ENCODE measurements at places on chromosomes 12 and 14. TPM values are rescaled to one million over a fixed set of nuclear protein-coding genes. Genes with fewer than 3 reads are reported as not detected.

GRCh38 chr12:109689426-109689825 lies 24.2 kb upstream of the FAM222A start:
- DNase-seq = no peak

DNA sequence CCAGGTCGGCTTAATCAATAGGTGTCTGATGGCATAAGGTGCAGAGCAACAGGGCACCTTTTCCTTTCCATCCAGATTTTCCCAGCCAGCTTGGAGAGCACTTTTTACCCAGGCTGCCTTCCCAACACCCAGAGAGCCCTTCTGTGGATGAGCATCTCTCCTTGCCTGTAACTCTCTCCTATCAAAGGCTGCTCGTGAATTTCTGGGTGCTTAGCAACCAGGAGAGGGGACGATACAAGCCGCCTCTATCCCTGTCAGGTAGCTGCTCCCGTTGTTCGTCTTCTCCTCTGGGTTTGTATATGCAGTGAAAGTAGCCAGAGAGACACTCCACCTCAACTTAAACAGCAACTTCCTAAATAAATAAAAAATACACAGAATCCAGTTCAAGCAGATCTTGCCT lies 124.2 kb downstream of the CACNA1C start:
- DNase-seq = no peak

DNA sequence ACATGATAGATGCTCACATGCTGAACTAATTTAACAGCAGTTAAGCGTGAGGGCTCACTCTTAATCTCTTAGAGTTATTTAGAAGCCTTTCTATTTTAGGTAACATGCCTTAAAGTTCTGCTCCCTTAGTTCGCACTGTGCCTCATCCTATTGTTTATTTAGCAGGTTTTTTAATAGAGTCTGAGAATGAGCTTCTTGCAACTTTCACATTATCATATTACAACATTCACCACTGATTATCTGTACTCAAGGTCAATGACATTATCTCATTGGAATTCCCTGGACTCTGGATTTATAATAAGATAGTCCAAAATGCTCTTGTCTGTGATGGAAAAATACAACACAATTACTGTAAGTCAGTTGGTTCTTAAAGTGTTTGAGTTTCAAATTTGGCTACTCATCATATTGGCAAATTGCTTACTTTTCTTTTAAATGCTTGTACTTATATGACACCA lies 183.6 kb upstream of the SLC38A2 start:
- no peak for DNase-seq

GRCh38 chr12:45368841-45369489 lies 153.1 kb downstream of the ANO6 start:
- DNase-seq = no peak

GRCh38 chr14:77143071-77143470 lies 1.5 kb upstream of the ZDHHC22 start:
- no peak for DNase-seq

GRCh38 chr14:102731101-102731870 lies 46.0 kb upstream of the TRAF3 start:
- no peak for DNase-seq

- DNase-seq = no peak
These were observed 516 bp upstream of the LGALS3 start for GRCh38 chr14:55128386-55129085.

The LRRC10 gene
- not detected for total RNA-seq

The AVPR1A gene
- total RNA-seq = 0.20 TPM

The RNASE3 gene
- not detected for total RNA-seq

DNA sequence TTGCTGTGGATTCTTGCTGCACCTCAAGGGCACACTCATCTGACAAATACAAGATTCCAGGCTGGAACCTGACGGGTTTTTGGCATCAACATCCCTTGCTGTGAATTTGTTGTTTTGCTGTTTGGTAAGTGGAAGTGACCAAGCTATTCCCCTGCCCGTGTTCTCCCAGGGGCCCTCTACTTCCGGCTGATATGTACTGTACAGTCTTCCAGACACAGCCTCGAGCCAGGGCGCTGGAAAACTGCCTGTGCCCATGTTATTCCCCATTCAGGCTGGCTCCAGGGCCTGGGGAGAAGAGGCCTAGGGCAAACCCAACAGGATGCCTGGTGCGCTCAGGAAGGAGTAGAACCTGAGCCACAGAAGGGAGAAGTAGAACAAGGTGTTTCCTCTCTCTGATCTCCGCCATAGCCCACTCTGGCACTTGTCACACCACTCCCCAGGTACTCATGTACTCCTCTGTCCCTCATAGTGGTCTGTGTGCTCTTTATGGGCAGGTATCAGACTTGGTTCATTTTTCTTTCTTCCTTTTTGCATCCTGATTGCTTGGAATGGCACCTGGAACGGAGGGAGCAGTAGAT lies 67.8 kb upstream of the LTA4H start:
- DNase-seq = no peak

The SRGAP1 gene
- 5.5 TPM for total RNA-seq

DNA sequence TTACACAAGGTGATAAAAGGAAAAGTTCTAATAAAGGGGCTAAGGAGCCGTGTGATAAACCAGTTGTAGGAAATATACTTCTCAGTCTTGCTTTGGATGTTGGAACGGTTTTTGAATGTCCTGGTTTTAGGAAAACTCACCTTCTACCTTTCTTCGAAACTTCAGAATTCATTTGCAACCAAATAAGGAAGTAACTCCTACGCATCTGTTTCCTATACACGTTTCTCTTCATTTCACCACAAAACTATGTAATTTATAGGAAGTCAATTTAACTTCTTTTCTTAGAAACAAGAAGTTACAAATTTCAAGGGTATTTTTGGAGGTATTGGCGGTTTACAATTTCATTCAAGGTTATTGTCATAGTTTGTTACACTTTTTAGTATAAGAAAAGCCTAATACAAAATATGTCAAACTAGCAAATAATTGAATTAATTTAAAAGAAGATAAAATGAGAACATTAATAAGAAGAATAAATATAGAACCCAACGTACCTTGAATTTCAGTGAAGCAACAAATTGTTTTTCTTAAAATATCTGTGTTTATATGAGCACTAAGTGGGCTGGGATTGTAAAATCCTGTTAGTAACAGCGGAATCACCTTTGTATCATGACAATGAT lies 33.2 kb upstream of the CD69 start:
- no peak for DNase-seq

The LRTM2 gene
- total RNA-seq = not detected

The RFX4 gene
- total RNA-seq = not detected

The SERPINA1 gene
- not detected for total RNA-seq

DNA sequence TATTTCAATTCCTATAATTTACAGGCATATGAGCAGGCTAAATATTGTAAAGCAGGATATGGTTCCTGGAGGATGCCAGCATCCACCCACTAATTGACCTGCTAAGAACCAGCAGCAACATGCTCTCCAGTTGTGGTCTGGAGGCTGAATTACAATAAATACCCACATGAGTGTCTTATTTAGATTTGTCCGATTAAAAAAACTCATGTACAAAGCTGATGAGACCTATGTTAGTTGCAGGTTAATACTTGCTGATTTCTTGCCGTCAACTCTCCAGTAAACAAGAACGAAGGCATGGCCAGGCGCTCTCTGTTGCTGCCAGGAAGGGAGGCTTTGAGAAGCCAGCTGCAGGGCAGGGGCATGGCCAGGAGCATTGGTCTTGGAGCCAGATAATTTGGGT lies 169.3 kb upstream of the PRICKLE1 start:
- DNase-seq = no peak
